ENCODE measurements at places on chromosomes 4 and X.

GRCh38 chrX:41382714-41383645, 49.0 kb downstream of the DDX3X start:
- DNase-seq: no peak

- DNase-seq: no peak
Measured at GRCh38 chrX:14027511-14028019, 2.1 kb downstream of the GEMIN8 start.

- no peak for DNase-seq
Measured at GRCh38 chr4:88147799-88148217, 10.6 kb downstream of the ABCG2 start.

GRCh38 chr4:47830265-47831025, 7.4 kb downstream of the CORIN start:
- no peak for DNase-seq

DNA sequence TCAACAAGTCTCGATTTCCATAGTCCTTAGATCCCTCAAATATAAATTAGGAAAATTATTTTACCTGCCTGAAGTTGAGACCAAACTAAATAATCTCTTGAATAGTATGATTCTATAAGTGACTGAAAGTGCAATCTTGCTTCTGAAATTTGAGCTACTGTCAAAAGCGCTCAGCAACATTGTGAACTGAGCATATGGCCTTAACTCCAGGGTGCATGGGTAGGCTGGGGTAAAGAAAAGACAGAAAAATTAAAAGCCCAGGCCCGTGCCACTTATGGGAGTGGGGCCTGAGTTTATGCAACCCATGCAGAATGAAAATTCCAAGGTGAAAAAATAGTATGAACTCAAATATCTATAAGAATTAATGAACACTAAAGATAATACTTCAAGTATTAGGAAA, 9.8 kb downstream of the PGRMC2 start:
- no peak for DNase-seq

GRCh38 chr4:95107635-95108034, 349.9 kb downstream of the BMPR1B start:
- no peak for DNase-seq

DNA sequence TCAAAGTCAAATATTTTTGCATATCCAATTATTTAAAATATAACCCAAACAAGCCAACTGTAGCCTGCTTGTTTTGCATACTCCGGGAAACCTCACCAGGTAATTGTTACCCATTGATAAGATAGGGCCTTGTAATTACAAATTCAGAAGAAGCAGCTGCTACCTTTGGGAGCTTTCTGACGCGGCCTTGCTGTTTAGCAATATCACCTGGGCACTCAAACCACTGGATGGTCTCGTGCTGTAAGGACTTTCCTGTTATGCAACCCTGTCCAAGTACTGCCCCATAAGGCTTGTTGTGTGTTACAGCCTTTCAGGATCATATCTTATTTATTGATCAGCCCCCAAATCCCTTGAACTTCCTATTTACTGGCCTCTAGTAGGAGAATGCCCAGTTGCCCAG, 52.1 kb downstream of the HS3ST1 start:
- no peak for DNase-seq

DNA sequence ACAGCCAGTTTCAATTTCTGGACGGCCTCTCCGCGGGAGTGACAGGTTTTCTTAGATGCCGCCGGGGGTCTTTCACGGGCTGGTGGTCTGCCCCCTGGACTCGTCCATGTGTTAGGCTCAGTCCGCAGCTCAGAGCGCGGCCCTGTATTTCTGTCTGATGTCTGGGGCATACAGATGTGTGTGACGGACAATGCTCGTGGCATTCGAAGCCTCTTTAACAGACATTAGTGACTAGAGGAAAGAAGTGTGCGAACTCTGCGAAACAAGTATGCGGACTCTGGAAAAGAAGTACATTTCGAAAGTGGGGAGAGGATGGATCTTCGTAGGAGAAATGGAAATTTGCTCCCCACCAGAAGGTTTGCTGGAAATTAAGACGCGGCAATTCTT, 793 bp upstream of the DCUN1D4 start:
- DNase-seq: no peak

GRCh38 chr4:24765376-24765988, 29.9 kb upstream of the SOD3 start:
- no peak for DNase-seq

- no peak for DNase-seq
Measured at GRCh38 chrX:5791721-5792120, 436.9 kb downstream of the NLGN4X start.

DNA sequence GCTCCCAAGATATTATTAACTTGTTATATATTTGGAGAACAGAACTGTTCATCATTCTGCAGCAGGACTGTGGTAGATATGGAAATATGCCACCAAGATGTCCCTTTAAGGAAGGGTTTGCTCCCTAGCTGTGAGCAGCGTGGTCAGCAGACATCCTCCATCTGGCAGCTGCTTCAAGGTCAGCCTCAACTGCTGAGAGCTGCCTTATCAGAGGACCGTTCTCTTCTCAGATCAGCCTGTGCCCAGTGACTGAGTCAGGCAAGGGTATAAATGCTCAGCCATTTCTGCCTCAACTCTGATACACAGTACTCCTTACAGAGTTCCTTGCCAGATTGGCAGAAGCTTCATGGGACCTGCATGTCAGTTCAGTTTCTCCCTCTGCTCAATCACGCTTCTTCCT, 63.4 kb upstream of the MAGEB2 start:
- no peak for DNase-seq

- DNase-seq: no peak
Measured at GRCh38 chrX:19735244-19735643, 152.2 kb downstream of the SH3KBP1 start.

GRCh38 chr4:17093481-17093880, 195.0 kb upstream of the LDB2 start:
- DNase-seq: no peak

GRCh38 chrX:111086591-111087006, 9.4 kb upstream of the PAK3 start:
- DNase-seq: no peak

DNA sequence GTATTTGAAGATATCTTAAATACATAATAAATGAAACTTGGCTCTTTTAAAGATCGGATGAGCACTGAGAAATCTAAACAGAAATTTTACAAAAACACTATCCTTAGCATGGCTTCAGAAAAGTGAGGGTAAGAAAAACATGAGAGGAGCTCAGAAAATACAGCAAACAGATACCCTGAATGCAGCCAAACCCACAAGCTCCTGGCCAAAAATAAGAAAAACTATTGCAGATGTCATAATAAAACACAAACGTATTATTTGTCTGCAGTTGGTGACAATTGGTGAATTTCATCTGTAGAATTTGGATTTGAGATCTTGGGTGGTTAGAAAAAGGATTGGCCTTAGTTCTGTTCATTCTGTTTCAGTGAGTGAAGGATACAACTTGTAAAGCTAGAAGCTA, 603.9 kb downstream of the INPP4B start:
- DNase-seq: no peak

DNA sequence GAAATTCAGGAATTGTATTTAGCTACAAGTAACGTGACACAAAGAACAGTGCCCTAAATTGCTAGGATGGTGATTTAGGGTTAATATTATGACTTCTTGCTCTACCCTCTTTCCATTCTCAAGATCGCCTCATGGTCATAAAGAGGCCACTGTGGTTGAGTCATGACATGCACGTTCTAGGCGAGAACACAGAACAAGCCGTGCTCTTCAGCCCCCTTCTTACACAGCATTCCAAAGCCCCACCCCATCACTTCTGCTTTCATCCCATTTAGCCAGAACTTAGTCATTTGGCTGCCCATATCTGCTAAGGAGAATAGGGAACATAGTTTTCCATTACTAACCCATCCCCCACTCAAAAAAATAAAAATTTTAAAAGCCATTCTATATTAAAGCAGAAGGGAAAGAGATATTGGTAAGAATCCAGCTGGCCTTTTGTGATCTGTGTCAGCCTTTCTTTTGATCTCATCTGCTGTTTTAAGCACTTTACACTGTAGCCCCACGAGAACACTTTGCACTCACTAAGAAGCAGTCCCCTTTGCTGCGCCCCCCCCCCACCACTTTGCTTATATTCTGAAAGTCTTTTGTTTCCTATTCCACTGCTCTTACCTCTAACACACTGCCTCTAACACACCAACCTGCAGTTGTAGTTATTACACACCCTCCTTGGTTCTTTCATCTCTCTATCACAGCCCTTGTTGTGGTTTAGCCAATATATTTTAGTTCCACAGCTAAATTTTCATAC, 28.4 kb downstream of the NPNT start:
- no peak for DNase-seq

- no peak for DNase-seq
Measured at GRCh38 chr4:53128706-53129357, 237.0 kb downstream of the SCFD2 start.

DNA sequence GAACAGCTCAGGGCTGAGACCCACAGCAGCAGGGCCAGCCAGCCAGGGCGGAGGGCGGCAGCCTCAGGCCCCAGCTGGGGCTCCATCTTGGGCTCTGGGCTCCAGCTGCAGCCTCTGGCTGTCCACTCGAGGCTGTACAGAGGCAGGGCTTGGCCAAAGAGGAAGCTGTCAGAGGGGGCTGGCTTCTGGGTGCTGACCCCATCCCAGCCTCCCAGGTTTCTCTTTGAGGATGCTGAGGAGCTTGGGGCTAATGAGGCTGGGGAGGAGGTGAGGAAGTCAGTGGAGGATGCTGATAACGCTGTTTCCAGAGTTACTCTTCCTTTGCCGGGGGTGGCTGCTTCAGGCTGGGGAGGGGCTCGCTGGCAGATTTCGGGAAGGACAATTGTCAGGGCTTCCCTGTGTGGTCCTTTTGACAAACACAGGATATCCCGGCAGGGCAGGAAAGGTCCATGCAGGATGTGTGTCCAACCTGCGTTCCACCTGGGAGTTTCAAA, at the start of gene DIPK2B:
Gene DIPK2B (minus strand): TSS at position 136 of the 494 bp plus-strand sequence. CDS start 50 bp downstream, at position 86.
- DNase-seq: no peak

DNA sequence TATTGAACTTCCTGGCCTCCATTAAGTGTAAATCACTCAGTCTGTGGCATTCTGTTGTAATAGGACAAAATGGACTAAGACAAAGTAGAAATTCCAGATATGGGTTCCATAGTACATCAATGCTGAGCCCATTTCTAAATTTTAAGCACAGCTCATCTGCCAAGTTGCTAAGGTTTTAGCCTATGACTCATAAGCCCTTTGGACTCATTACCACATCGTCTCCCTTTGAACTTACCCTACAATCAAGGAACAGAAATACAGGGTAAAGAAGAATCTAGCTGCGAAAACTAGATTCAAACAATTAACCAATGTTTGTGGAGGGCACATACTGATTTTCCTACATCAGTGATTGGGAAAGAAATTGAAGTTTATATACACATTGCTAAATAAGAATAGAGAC, 31.8 kb downstream of the NAA11 start:
- peak; percentile 19 for DNase-seq

DNA sequence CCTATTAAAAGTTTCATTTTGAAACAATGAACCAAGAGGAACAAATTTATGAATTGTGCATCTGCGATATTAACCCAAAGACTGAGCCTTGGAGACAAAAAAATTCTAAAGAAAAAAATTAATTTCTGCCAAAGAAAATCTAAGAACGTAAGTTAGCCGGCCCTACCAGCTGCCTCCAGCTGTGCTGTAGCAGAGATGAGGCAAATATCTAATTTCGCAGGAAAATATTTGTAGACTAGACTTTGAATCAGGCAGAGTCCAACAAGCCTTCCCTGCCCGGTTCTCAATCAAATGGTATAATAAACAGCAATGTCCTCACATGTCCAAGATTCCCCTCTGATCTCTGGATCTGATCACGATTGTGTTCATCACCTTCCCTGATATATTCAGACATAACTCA, 21.2 kb upstream of the SMIM20 start:
- no peak for DNase-seq

DNA sequence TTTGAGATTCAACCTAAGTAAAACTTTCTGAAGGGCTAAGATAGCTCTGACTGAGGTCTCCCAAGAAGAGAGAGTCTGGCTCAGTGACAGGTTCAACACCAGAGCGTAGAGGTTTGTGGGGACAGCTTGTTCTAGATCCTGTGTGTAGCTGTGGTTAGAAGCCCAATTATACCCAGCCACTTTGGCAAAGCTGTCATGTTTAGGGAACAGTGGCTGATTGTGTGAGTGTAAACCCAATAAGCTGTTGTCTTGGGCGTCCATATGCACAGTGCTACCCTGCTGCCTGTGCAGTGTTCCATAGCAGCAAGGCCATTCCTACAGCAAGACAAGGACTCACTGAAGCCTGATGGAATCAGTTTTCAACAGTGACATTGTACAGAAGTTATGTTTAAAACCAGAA, 11.2 kb upstream of the SCRG1 start:
- DNase-seq: no peak

DNA sequence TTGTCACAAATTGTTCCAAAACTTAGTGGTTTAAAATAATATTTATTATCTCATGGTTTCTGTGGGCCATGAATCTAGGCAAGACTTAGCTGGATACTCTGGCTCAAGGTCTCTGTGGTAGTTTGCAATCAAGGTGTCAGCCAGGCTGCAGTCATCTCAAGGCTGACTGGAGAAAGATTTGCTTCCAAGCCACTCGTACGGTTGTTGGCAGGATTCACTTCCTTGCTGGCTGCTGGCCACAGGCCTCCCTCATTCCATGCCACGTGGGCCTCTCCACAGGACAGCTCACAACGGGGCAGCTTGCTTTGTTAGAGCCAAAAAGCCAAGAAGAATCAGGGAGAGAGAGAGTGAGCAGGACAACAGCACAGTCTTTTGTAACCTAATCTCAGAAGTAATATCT, 101.4 kb downstream of the WWC2 start:
- peak; percentile 66 for DNase-seq

Data from epithelial cell of proximal tubule (primary cell).